ENCODE measurements at places on chromosomes 7 and 10.
A peak's percentile ranks its signal among the peaks of the same experiment; 100 is the strongest.

- DNase-seq, result no peak
These were observed 151.2 kb downstream of the AUTS2 start for GRCh38 chr7:69749372-69749979.

DNA sequence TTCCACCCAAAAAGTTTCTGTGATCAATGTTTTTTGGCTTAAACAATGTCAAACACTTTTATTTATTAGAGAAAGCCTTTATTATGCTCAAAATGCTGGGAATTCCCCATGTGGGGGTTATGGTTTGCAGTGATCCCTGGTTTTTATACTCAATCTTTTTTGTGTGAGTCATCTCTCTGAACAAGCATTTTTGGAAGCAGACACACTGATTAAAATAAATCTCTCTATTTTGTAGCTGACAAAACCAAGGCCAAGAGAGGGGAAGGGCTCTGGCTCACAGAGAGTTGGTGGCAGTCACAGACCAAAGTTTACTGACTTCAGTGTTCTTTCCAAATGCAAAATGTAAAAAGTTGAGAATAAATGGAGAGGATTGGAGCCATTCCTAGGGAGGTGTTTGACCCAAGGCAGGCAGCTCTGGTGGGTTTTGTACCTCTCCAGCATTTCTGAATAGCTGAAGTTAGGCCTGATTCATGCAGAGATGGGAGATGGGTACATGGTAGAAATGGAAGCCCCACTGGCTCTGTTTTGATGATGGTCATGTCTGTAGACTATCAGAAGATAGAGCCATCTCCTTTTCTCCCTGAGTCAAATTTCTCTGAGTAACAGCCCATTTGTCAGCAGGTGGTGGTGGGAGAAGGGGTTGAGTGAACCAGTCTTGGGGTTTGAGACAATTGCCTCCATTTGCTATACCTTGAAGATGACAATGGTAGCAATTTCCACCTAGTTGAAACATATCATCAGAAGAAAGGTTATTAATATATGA is 45.4 kb upstream of the NAMPT start:
- DNase-seq, result no peak

GRCh38 chr7:1262441-1262840 is 29.8 kb downstream of the UNCX start:
- no peak for DNase-seq

GRCh38 chr10:6755781-6756460 is 175.8 kb upstream of the PRKCQ start:
- no peak for DNase-seq

GRCh38 chr10:13949844-13950542 is 363.2 kb downstream of the PRPF18 start:
- DNase-seq, result no peak

DNA sequence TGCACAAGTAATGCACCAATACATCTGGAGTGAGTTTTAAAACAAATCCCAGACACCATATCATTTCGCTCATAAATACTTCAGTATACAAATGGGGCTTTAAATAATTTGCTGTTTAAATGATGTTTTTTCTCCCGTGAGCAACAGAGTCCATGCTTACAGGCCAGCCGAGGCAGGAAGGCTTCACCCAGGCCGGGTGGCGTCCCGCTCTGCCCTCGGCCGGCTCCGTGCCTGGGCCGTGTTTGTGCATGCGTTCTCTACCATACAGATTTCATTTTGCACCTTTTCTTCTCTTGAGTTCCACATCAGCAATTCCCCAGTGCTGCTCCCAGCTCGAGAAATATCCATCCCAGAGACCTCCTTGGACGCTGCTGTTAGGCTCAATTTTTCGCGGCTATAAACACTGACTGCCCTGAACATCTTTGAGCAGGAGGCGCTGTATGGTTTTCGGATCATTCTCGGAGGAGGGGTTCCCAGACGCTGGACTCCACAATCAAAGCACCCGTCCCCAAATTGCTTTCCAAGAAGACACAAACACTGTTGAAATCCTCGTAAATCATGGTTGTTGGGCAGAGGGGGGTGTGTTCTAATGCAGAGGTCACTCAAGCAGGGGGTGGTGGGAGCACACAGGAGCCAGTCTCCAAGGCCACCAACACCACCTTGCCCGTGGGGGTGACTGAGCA is 91.6 kb downstream of the MICALL2 start:
- peak; percentile 49 for DNase-seq

GRCh38 chr10:34135515-34135914 is 679.6 kb downstream of the PARD3 start:
- no peak for DNase-seq

GRCh38 chr7:95723583-95724180 is 48.7 kb upstream of the DYNC1I1 start:
- peak; percentile 58 for DNase-seq

- DNase-seq, result no peak
These were observed 1049.3 kb upstream of the C7orf33 start for GRCh38 chr7:147541261-147541660.

DNA sequence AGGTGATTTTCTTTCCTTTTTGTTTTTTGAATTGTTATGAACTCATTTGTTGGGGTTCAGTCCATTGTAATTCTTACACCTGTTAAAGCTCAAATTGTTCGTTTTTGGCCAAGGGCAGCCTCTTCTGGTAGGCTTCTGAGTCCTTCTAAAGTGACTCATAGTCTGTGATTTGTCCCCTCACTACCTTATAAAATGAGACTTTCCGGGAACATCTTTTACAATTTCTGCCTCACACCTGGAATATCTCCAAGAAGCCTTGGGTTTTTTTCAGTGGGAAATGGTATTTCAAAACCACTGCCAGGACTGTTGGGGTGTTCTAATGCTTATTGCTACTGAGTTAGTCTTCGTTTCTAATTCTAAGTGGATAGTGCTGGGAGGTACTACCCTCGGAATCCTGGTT is 56.7 kb downstream of the BMPR1A start:
- DNase-seq, result no peak

DNA sequence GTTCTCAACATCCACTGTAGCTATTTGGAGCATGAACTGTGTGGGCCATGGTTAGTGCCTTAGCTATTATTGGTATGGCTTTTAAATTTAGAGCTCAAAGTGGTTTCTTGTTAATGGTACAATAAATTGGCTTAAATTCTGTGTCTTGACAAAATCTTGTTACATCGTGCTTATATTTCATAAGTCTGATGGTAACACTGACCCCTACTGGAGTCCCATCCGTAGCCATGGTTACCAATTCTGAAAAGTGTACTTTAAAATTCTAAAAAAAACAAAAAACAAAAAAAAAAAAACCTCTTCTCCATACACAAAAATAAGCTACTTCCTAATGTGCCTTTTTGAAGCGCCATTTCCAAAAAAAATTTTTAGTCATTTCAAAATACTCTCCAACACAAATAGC is 6.4 kb upstream of the RPP30 start:
- DNase-seq, result no peak

- DNase-seq, result no peak
These were observed 1.3 kb downstream of the FASTK start for GRCh38 chr7:151079199-151079910.

DNA sequence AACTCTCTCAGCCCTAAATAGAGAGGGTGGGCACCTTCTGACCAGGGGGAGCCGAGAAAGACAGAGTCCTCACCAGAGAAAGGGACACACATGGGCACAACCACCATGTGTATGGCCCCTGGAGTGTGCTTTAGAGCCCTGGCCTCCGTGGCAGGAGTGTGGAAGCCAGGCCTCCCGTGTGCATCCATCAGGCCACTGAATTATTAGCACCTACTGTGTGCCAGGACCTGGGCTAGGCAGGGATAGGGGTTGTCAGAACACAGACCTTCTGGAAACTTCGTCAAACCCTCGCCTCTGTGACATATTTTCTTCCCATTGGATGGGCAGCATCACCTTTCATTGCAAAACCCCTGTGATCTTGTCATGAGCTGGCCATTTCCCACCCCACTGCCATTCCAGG is 78.5 kb downstream of the ZMIZ1 start:
- DNase-seq, result no peak

DNA sequence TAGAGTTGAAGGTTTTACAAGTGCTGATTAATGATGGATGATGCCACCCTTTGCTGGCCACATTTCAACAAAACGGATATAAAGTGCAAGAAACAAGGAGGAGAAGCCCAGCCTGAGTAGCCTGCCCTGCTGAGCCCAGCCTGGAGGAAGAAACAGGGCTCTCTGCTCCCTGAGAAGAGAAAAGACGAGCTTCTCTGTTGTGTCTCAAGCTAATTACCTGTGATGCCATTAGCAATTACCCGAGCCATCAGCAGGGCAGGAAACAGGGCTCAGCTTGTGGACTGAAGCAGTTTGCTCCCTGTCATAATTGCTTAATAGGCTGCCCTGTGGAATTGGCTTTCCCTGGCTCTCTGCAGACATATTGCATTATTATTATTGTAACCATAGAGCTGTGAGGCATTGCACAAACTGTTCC is 709.3 kb upstream of the AUTS2 start:
- DNase-seq, result no peak

DNA sequence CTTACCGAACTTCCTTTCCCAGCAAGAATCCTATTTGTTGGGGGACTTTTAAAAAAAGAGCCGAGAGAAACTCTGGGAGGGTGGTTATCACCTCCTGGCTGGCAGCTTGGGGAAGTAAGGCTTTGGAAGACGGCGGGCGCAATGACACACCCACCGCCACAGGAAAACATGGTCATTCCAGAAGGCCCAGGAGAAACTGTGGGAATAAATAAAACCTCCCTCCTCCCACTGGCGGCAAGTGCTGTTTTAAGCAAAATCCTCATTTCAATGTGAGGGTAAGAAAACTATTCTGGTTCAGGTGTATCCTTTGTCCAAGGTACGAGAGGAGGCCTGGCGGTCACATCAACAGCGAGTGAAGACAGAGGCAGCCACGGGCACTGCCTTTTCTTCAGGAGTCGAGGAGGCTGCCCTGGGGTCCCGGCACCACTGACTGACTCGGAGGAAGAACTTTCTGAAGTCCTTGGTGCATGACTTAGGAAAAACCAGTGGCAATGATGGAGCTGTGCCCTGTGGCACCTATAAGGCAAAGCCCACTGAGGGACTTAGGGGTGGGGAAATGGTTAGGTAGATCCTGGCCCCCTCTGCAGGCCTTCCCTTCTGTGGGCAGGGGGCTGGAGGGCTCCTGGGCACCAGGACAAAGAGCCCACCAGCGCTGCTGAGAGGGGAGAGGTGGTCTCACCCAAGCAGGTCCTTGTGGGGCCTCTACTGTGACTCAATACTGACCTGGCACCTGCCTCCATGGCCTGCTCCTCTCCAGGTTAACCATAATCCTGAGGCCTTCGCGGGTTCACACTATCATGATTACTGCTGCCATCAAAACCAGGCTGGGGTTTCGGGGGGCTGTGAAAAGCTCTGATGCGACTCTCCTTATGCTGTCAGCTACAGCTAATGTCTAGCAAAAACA is 21.4 kb downstream of the DNAJB12 start:
- DNase-seq, result no peak

- DNase-seq, result no peak
These were observed 201.7 kb upstream of the KCTD7 start for GRCh38 chr7:66426996-66427395.

DNA sequence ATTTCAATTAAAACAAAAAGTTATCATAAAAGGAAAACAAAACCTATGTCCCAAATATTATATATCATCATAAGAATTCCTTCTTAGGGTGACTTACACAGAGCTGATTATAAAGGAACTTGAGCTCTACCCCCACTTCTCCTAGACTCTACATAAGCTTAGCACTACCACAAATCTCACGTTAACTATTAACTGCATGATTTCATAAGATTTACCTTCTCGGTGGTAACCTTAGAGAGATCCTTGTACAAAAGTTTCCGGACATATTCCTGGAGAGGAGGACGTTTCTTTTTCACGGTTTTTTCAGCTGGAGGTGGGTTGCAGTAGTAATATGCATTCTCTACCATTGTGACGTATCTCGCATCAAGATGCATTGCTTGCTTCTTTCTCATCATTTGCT is 83.7 kb downstream of the UPF2 start:
- no peak for DNase-seq

- DNase-seq, result no peak
These were observed 112.3 kb downstream of the BTRC start for GRCh38 chr10:101466016-101466912.

DNA sequence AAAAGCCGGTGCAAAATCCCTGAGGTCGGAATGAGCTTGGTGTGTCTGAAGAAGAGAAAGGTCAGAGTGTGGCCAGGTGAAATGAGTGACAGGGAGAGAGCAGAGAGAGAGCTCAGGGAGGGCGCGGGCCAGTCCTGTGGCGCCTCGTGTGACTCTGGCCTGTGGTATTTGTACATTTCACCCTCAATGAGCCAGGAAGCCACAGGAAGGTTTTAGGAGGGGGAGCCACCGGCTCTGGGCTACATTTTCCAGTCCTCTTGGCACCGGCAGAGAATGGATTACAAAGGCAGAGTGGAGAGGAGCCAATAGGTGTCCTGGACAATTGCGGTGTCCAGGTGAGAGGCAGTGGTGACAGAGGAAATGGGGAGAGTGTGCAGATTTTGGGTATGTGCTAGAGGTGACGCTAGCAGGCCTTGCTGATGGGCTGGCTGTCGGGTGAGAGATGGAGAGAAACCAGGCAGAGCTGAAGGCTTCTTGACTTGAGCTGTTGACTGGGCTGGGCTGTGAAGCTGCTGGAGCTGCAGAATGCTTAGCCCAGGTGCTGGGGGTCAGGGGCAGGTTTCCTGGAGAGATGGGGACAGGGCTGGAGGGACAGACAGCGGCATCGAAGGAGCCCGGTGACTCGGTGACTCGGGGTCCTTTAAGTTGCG is 38.1 kb downstream of the COL13A1 start:
- DNase-seq, result peak; percentile 62

DNA sequence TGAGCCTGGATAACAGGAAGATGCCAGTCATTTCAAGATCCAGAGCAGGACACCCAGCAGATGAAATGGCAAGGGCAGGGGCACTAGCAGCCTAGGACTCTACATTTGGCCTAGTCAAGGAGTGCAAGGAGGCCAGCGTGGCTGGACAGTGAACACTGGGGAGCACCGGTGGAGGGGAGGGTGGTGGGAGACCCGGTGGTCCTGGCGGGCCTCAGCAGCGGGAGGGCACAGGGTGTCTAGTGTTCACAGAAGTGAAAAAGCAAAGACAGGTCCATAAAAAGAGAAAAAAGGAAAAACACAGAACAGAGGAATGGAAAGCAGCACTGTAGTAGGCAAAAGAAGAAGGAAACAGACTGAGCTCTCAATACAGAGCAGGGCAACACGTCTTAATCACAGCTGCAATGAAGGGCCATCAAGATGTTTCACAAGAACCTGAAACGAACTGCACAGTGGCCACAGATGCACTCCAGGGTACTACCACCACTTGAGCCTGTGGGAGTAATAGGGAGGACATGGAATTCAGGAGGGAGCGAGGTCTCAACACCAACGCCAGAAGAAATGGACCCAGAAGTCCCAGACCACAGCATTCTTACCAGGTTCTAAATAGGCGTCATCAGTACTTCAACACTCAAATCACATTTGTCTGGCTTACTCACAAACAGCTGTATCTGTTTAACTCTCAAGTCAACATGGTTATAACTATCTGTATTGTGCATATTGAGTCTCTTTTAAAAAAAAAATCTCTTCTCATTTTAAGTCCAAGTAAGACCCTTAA is 573.7 kb downstream of the PARD3 start:
- DNase-seq, result no peak

DNA sequence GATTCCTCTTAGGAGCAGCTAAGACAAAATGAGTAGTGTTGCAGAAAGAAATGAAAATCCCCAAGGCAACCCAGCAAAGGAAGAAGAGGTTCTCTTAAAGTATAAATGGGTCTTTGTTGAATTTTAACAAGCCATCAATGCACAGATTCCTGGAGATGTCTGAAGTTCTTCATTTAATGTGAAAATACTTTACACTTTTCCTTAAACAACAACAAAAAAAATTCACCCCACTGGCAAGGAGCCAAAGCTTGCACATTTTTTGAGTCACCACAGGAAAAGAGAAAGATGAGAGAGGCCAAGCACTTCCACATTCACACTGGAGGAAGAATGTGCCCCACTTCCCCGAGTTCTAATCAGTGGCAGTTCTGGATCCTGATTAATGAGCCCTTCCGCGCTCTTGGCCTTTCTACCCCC is 286.4 kb upstream of the MEOX2 start:
- DNase-seq, result no peak

All from H7 (cell line).